Kasumi-1 (cell line): ENCODE measurements at places on chromosomes 2 and 18.

DNA sequence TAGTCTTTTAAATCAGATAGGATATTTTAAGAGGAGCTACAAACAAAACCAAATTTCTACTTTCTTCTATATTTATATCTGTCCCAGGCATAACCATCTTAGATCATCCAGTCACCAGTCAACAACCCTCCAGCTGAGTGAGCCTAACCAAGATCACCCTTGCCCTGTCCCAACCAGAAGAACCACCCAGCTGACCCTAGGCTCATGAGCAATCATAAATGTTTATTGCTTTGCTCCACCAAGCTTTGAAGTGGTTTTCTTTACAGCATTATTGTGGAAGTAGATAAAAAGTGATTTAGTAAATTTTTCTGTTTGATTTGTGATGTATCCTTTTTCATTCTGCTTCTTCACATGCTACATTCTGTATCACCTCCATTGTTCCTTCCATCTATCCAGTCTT is 167.2 kb upstream of the PIEZO2 start:
- DNase-seq, result no peak

- no peak for DNase-seq
These were observed 25.4 kb upstream of the TMEM131 start for GRCh38 chr2:98020992-98021713.

GRCh38 chr18:11577271-11578112 is 31.9 kb upstream of the SLC35G4 start:
- peak; percentile 15 for DNase-seq

DNA sequence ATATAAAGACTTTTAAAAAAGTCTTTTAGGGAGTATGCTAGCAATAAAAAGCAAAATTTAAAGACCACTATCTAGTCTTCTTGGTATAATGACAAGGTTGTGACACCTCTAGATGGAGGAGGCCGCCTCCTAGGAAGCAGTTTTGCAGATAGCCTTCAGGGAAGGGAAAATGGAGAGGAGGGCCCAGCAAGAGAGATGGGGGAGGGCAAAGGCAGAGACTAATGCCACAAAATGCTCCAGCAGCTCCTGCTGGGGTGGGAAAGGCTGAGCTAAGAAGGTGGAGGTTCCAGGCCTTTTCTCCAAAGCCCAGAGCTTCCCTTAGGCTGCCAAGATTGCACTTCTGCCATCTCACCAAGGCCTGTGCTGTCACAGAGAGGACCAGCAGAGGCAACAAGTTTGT is 153.9 kb upstream of the THSD7B start:
- no peak for DNase-seq

DNA sequence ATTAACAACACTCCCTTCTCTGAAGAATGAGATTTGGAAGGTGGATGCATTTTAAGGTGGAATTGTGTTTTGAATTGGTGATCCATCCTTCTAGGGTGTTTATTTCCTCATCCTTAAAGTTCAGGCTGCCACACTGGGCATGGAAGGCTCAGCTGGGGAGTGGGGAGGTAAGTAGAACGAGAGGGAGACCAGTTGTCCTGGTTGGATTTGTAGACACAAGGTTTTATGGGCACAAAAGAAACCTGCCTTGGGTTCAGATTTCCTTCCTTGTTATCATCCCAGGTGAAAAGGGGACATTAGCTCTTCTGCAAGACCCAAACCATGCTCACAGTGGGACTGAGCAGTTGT is 101.0 kb upstream of the SIX3 start:
- no peak for DNase-seq

- no peak for DNase-seq
These were observed 12.5 kb downstream of the WIPF1 start for GRCh38 chr2:174585146-174585545.

- no peak for DNase-seq
These were observed 366.9 kb downstream of the OSR1 start for GRCh38 chr2:18991177-18992168.

- DNase-seq, result peak; percentile 27
These were observed 11.8 kb upstream of the KCMF1 start for GRCh38 chr2:84959095-84959565.

DNA sequence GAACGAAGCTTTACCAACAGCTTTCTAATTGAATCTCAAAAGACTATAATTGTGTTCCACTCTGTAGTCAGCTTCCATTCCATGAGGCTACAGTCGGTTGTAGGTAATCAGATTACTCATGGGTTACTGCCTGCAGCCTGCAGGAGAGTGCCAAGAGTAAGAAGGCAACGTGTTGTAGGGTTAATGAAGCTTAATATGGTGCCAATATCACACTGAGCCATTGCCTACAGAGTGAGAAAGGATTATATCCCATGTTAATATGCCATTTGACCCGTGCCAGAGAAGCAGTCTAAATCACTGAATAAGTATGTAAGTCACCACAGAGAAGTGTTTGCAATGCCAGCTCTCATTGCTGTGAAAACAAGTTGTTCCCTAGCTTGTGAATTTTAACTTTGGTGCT is 734.5 kb upstream of the ACVR2A start:
- DNase-seq, result no peak

- no peak for DNase-seq
These were observed 21.9 kb downstream of the TMEM237 start for GRCh38 chr2:201621293-201621999.

- no peak for DNase-seq
These were observed 12.4 kb downstream of the MEX3C start for GRCh38 chr18:51185075-51185474.

- DNase-seq, result no peak
These were observed 131.9 kb downstream of the GLI2 start for GRCh38 chr2:120867290-120868241.

- peak; percentile 59 for DNase-seq
These were observed 888 bp upstream of the TWSG1 start for GRCh38 chr18:9333441-9334328.

DNA sequence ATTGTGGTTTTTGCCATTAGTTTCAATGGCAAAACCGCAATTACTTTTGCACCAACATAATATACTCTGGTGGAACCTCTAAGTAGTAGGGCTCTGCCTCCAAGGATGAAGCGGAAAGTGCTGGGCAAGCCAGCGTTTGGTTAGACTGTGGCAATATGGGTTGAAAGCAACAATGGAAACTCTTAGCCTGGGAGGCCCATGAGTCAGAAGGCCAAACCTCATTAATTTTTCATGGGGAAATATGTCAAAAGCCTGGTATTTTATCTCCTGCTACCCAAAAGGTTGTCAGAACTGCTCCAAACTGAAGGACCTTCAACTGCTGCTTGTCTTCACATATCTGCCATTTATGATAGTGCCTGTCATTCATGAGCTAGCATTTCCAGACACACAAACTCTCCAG is 179.1 kb upstream of the CYP26B1 start:
- no peak for DNase-seq

DNA sequence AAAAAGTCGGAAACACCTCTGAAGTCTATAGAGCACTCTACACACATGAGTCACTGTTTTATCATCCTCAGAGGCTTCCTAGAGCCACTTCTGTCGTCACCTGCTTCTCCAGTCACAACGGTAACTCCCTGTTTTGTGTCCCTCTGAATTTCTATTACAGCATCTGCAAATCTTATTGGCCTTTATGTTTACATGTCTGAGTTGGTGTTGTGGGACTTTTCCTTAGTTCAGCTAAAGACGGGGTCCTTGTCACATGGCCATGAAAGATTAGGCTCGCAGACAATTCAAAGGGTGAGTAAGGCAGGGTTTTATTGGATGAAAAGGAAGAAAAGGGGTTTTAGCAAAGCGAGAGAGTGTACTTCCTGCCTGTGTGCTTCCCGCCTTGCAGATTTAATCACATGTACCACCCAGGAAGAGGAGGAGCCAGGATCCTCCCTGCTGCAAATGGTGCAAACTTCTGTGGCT is 185.6 kb downstream of the LPIN1 start:
- no peak for DNase-seq

DNA sequence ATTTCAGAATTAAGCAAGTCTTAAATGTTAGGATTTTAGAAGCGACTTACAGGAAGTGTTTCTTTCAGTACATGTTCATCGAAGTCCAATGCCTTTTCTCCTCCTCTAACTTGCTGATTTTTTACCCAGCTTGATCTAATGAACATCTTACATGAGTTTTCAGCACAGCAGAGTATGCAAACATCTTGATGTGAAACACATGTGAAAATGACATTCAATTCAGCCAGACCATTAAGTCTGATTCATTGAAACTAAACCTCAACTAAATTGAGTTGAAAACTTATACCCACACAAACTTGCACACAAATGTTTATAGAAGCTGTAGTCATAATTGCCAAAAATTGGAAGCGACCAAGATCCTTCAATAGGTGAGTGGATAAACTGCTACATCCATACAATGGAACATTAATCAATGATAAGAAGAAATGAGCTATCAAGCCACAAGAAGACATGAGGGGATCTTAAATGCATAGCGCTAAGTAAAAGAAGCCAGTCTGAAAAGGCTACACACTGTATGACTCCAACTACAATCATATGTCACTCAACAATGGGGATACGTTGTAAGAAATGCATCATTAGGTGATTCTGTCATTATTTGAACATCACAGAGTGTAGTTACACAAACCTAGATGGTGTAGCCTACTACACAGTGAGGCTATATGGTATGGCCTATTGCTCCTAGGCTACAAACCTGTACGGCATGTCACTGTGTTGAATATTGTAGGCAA is 18.5 kb downstream of the PSTPIP2 start:
- no peak for DNase-seq

DNA sequence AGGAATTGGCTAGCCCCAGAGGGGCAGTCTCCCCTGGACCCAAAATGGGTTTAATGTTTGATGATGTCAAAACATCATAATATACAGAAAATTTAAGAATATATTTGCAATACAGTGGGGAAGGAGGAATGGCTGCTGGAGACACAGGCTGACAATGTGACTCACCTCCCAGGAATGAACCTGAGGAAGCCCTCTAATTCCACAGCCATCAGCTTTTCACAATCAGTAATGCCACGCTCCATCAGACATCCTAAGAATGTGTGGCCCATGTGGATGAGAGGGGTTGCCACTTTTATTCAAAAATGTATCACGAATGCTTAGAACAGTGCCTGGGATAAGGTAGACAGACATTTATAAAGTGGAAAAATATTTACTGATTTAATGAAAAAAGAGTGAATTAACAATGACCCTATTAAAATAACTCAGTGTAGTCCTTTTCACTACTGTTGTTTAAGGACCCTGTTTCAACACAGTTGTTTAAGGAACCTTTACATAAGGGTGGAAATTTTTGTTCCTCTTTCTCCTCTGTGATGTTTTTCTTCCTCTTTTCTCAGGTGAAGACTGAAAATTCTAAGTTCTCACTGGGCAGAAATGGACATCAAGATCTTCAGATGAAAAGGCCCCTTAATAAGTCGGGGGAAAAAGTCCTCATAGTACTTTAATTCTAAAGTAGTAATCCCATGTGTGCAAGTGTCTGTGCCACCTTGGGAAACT is 17.5 kb upstream of the TMEM163 start:
- peak; percentile 76 for DNase-seq

DNA sequence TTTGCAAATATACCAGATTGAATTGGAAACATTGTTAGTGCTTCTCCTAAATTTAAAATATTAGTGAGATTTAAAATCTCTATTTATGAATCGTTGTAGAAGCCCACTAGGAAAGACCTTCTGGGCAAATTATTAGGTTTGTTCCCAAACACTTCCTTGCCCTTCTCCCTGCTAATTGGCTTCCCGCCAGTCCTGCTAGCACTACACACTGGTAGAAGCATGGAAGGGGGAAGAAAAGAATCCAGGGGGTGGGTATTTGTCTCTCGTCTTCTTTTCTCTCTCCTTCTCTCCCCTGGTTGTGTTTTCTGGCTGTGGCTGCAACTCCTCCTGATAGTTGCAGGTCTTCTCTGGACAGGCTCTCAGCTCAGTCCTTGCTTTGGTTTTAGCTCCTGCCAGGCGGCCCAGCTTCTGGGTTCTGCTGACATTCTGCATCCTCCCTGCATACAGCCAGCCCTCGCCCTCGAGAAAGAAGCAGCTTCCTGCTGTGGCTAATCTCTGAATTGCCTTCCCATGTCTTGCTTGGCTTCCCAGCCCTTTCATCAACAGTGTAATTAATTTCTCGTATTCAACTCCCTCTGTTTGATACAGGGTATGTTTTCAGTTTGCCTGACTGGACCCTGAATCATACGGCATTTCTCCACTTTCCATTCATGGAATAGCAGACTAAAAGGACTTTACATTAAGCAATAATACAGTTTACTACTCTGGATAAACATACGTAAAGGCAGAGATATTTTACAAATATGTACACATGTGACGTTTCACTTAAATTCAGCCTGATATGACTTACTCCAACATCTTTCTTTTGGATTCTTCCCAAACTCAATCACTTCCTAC is 6.9 kb upstream of the PARD3B start:
- no peak for DNase-seq

DNA sequence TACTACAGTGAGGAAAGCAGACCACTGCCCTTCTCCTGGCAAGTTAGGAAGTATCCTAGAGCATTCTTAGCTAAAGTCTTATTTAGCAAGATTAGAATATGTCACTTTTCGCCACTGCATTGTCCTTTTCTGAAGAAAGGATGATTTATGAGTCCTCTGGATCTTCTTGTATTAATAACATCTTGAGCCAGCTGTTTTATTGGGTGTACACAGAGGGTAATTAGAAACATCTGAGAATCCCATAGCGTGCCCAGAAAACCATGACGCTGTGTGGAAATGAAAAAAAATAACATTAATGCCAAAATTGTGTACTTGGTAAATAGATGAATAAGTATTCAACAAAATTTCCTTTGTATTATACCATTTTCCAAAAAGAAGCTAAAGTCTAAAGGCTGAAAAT is 198.7 kb downstream of the LTBP1 start:
- DNase-seq, result no peak

DNA sequence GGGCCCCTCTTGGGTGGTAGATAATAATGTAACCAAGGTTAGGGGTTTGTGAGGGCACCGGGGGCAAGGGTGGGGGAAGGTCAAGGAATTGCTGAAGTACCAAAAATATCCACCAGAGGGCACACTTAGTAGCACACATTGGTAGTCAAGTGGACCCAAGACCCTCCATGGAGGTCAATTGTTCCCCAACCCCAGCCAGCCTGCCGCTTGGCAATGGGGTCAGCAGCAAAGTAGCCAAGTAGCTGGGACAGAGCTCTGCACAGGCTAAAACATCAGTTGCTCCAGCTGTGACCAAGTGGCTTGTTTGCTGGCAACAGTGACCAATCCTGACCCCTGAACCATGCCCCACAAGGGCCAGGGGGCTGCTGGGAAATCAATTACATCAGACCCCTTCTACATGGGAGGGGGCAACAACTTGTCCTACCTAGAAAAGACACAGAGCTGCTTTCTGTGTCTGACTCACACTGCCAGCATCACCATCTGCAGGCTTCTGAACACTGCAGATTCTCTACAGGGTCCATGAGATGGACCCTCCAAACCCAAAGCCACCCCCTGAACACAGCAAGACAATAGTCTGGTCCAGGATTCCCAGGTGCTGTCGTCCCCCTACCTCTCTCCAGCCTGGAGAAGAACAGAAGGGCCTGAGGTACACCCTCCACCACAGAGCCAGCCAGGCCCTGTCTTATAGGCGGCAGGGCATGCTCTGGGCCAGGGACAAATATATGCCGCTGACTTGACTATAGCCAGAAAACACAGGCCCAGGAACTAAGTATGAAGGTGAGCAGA is 76.0 kb downstream of the EMX1 start:
- DNase-seq, result peak; percentile 18

- DNase-seq, result no peak
These were observed 23.9 kb upstream of the NCOA1 start for GRCh38 chr2:24466871-24467870.

GRCh38 chr2:170523506-170523905 is 191.6 kb upstream of the SP5 start:
- no peak for DNase-seq

GRCh38 chr18:36702401-36703013 is 126.3 kb downstream of the TPGS2 start:
- no peak for DNase-seq
